ENCODE measurements at places on chromosomes 6 and 20.

DNA sequence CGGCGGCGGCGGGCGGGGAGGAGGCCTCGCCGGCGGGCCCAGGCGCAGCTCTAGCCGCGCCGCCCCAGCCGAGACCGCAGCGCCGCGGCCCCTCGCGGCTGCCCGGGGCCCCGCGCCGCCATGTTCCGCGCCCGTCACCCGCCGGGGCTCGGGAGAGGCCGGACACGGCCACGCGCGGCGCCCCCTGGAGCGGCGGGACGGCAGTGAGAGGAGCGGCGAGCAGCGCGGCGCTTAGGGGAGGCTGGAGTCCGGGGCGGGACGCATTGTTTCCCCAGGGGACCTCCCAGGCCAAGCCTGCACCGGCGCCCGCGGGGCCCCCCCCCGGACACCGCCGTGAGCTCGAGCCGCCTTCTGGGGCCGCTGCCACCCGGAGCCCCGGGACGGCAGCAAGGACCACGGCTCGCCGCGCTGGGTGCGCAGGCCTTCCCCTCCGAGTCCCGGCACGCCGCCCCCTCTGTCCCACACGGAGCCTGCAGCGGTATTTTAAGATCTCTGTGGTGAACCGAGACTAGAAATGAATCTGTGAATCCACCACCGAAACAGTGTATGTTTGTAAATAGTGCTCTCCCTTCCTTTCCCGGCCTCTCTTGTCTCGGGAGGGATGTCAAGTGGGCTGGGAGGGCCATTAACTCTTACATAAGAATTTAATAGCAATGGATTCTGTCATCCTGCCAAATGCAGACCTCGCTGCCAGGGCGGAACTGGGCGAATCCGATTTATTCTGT lies 424 bp upstream of the KIF13A start:
- peak; percentile 80 for DNase-seq

DNA sequence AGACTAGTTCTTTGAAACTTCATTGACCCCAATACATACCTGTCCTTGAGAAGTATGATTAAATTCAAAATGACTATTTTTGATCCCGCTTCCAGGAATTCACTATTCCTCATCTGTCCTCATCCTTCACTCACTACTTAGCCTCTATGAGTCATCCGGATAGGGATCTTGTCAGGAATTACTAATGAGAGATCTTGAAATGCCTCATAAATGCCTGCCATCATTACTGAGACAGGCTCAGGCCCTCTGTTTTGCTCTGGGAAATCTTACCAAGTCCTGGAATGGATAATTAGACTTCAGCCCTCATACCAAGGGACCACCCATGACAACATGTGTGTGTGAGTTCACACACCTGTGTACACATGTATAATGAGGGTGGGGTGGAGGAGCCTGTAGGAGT lies 2.8 kb upstream of the CYP24A1 start:
- no peak for DNase-seq

DNA sequence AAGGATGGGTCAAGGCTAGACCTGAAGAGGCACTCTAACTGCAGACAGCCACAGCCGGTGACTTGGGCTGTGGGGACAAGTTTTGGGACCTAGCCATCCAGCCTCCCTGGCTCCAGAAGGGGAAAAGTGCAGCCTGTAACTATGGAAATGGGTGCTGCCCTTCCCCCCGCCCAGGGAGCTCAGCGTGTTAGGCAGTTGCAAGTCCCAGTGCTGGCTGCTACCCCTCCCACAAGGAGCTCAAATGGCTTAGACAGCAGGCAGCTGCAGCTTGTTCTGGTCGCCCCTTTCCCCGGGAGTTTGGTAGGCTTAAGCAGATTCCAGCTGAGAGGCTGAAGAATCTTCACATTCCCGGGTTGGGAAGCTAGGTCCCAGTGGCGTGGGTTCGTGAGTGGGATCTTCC lies 162.6 kb downstream of the FAM83B start:
- no peak for DNase-seq

DNA sequence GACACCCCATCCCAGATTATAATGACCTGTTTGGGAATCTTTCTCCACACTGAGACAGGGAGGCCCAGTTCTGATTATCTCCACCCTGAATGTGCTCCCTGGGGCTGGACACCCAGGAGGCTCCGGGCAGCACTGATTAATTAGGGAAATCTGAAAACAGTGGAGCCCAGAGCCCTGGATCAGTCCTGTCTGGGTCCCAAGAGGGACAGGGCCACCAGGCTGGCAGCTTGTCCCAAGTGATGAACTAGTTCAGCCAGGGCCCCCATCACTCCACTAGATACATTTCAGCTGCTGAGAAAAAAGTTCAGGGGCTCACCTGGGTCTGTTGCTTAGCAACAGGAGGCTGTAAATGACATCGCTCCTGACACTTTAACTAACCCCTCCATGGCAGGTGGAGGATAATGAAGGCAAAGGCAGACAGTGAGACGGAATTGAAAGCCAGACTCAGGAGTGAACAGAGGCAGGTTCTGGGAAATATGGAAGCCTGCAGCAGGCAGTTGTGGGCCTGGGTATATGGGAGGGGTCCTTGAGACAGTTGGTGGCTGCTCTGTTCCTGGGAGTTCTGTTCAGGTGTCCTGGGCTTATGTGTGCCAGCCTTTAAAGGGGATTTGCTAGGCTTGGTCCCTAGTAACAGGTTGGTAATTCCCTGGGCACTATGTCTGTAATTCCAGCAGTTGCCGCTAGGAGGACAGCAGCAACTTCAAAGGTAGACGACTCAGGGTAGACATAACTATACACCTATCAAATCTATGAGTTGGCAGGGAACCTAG lies 78.3 kb upstream of the CTNNBL1 start:
- DNase-seq, result peak; percentile 35

GRCh38 chr6:129031051-129031599 lies 148.2 kb downstream of the LAMA2 start:
- no peak for DNase-seq

DNA sequence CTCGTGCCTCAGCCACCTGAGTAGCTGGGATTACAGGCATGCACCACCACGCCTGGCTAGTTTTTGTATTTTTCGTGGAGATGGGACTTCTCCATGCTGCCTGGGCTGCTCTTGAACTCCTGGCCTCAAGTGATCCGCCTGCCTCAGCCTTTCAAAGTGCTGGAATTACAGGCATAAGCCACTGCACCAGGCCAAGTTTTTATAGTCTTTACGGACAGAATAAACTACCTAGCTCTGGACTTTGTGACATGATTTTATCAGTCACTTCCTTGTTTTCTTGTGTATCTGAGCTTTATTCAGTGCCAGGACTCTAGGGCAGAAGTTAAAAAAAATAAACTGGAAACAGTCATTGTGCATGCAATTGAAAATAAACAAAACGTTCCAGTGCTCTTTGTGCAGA lies 46.7 kb upstream of the RALGAPA2 start:
- DNase-seq, result no peak

GRCh38 chr6:89186762-89187161 lies 30.4 kb downstream of the GABRR1 start:
- no peak for DNase-seq

- DNase-seq, result peak; percentile 45
Observed at GRCh38 chr6:27838945-27839625, 73.1 kb downstream of the OR2B2 start.

All from NCI-H345 (cell line).